ENCODE measurements at places on chromosomes 7 and 10.

GRCh38 chr7:33539198-33539597, 366.1 kb upstream of the BMPER start:
- no peak for DNase-seq

DNA sequence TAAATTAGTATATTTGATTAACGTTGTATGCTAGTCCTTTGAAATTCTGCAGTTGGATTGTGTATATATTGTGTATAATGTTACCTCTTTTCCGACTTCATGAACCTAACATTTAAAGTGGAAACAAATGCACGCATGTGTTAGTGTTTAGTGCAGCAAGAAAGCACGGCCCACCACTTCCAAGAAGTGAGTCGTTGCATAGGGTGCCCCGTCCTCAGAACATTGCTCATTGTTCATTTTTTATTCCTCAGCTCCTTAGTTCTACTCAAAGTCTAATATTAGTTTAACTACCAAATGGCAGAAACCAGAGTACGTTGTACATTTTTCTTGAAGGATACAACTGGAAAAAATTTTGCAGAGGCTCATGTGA, 407.6 kb downstream of the AUTS2 start:
- DNase-seq, result no peak

- DNase-seq, result no peak
Measured at GRCh38 chr10:131431533-131431932, 120.0 kb upstream of the TCERG1L start.

GRCh38 chr7:116258734-116259133, 48.4 kb downstream of the TES start:
- no peak for DNase-seq

DNA sequence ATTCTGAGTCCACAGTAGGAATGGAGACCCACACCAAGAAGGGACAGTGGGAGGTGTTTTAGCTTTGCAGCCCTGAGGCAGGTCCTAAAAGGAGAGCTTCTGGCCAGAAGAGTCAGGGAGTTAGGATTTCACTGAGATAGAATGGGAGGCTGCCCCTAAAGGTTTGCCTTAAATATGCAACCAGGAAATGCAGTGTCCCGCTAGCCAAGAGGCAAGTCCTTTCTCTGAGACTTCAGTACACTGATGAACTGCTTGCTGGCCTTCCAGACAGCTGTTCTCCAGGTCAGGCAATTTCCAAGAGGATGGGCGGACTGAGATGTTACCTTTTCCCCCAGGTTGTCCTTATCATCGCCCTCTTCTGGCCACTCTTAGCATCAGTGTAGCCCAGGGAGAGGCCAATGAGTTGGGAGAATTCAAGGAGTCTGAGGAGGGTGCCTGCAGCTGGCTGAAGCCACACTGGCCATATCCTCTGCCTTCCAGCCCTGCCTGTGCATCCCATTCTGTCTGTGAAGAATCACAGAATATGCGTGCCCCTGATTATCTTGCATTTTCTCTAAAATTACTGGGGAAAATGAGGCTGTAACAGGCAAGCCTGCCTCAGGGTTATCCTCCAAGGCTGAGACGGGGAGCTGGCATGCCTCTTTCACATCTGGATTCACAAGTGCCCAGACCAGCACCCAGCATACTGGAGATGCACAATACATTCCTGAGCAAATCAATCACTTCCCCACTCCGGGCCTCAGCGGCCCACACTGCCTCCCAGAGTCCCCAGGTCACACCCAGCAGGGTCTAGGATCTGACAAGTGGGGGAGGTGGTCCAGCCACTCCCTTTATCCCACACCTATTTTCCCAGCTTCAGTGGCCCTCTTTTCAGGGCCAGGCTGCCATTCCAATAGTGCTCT, 2.4 kb downstream of the TLL2 start:
- DNase-seq, result no peak

DNA sequence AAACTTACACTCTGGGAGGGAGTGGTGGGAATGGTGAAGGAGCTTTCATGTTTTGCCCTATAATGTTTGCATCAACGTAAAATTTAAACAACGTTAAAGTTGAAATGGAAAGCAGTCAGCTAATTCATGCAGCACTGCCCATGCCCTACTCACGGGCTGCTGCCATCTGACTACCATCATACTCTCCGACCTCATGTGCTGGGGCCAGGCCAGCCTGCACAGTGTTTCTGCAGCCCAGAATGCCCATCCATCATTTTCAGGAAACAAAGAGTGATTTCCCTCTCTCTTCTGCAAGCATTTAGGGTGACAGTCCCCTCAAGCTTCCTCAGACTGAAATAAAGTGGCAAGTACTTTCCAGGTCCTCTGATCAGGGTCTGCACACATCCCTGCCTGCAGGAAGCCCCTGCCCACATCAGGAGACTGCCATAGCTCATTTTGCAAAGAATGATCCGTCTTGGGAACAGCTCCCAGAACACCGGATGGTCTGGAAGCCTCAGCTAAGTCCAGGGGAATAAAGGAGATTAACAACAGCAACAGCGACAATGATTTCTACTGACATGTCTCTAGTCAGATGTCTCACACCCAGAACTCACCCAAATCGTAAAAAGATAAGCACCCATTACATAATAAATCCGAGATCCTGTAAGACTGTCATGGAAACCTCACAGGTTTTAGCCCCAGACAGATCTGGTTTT, 40.3 kb downstream of the ARHGAP22 start:
- no peak for DNase-seq

DNA sequence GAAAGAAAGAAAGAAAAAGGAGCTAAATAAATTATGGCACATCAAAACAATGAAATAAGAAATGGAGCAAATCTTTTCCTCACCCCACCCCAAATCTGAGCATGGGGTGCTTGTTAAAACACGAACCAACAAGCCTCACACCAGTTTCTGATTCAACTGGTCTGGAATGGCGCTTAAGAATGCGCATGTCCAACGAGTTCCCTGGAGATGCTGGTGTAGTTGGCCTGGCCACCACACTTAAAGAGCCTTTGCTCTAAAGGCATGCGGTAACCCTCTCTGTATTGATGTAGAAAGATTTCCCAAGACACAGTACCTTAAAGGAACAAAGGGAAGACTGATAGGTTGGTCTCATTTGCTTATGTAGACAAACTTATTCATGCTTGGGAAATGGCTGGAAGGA, 49.1 kb upstream of the STEAP1B start:
- DNase-seq, result no peak

- DNase-seq, result no peak
Measured at GRCh38 chr10:44948642-44949041, 11.0 kb upstream of the RASSF4 start.

GRCh38 chr7:130379921-130380860, at the start of gene CPA1:
CPA1 (plus strand) TSS chr7:130380494; CDS start chr7:130380521, 27 bp downstream.
- DNase-seq, result no peak

DNA sequence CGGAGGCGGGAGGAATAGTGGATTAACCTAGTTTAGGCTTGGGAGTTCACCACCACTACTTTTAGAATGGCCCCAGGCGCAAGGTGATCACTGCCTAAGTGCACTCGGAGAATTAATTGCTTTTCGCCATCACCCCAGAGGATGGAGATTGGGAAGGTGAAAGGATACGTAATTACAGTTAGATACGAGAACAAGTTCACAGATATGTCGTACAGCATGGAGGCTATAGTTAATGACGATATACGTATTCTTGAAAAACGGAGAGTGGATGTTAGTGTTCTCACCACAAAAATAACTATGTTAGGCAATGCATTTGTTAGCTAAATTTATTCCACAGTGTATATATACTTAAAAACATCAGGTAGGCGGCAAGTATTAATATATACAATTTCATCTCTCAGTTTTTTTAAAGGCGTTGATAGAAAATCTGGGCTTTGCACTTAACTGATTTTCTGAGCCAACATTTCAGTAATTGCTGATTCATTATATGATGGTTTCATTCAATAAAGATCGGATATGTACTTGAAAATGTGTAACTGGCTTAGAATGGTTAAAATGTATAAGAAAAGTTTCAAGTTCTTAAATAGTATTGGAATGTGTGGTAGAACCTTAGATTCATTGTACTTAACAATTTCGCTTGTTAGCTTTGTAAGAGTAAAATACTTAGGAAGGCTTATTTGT, 683 bp downstream of the CDC123 start:
- no peak for DNase-seq

DNA sequence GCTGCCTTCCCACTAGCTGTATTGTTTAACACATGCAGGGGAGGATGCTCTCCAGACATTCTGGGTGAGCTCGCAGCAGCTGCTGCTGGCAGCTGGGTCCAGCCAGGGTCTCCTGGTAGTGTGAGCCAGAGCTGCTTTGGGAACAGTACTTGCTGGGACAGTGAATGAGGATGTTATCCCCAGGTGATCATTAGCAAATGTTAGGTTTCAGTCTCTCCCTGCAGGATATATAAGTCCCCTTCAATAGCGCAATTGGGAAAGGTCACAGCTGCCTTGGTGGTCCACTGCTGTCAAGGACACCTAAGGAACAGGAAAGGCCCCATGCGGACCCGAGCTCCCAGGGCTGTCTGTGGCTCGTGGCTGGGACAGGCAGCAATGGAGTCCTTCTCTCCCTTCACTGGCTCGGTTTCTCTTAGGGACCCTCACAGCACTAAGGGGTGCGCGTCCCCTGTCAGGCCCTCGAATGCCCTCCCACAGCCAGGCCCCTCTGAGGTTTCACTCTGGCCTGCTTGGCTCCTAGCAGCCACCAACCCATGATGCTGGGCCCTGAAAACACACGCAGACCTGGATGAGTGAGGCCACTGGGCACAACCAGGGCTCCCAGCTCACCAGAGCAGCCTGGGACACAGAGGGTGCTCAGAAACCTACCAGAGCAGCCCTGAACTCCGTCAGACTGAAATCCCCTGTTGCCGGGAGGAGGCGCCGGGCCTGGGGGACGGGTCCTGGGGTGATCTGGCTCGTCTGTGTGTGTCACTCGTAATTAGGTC, 173.0 kb upstream of the LANCL2 start:
- no peak for DNase-seq

GRCh38 chr7:8702807-8703206, 269.4 kb downstream of the NXPH1 start:
- no peak for DNase-seq

DNA sequence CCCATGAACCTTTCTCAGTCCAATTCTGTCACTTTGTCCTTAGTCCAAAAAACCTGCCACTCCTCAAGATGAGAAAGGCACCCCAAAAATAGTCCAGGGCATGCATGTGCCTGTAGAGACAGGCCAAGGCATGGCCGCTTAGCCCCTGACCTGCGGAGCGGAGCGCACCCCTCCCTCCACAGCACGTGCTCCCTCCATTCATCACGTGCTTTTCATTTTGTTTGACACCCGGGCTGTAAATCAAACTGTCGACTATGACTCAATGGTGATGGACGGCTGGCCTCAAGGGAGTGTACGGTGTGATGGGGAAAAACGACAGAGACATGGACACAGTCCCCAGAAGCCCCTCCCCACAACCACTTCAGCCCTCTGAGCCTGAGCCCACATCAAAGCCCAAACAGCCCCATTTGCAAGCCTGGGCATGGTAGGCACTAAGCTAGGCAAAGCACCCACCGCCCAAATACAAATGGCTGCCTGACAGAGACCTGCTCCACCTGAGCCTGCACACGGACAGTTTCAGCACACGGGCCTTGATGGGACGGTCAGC, 90.6 kb downstream of the ZRANB1 start:
- no peak for DNase-seq

- no peak for DNase-seq
Measured at GRCh38 chr7:93544691-93545090, 29.8 kb downstream of the CALCR start.

GRCh38 chr10:79434821-79435251, 10.6 kb downstream of the ZCCHC24 start:
- no peak for DNase-seq

DNA sequence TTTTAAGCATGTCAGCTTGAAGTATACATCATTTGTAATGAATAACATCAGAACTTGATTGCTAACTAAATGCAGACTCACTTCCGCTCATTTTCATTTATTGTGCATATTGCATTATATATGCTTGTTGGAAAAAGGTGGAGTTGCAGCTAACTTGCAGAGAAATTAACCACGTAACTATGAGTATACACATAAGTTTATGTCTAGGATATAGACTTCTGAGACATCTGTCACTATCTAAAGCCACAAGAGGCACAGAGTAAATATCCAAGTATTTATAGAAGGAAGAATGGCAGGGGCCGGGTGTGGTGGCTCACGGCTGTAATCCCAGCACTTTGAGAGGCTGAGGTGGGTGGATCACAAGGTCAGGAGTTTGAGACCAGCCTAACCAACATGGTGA, 47.3 kb downstream of the TNPO3 start:
- no peak for DNase-seq

- DNase-seq, result no peak
Measured at GRCh38 chr10:122220736-122221135, 50.4 kb upstream of the BTBD16 start.

GRCh38 chr10:6052247-6053221, 9.6 kb downstream of the IL2RA start:
- peak; percentile 70 for DNase-seq

DNA sequence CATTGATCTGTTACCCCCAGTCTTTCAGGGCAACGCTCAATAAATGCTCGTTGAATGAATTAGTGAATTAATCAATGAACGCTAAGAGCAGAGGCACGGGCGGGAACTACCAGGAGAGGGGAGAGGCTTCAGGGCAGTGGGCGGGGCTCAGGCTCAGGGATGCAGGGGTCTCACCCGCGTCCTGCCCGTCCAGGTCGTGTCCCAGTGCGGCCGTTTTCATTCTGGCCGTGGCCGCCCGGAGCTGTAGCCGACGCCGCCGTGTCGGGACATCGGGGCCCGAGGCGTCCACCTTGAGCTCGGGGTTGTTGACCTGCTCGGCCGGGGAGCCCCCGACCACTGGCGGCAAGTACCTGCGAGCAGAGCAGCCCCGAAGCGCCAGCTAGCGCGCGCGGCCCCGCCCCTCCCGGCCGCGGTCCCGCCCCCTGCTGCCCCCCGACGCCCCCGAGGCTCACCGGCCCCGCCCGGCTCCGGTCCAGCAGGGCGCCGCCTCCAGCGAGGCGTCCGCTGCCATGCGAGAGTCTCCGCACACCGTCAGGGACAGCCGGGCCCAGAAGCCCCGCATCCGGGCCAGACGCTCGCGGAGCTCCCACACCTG, 2.8 kb upstream of the GAL3ST4 start:
- no peak for DNase-seq

DNA sequence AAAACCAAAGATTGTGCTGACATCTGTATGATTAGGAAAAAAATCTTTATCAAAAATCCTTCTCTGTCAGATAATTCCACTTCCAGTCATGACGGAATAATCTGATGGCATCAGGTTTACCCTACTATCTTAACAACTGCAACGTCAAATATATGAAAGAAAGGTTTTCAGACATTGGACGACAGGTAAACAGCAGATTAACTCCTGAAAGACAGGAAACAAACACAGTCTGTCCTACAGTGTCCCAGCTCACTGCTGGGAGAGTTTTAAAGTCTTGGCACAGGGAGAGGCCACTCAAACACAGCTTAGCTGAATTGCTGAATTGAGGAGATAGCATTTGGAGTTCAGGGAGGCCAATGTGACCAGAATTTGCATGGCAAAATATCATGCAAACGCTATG, 186.3 kb upstream of the KCTD7 start:
- no peak for DNase-seq

GRCh38 chr7:55187701-55188491, 169.1 kb downstream of the EGFR start:
- DNase-seq, result no peak

DNA sequence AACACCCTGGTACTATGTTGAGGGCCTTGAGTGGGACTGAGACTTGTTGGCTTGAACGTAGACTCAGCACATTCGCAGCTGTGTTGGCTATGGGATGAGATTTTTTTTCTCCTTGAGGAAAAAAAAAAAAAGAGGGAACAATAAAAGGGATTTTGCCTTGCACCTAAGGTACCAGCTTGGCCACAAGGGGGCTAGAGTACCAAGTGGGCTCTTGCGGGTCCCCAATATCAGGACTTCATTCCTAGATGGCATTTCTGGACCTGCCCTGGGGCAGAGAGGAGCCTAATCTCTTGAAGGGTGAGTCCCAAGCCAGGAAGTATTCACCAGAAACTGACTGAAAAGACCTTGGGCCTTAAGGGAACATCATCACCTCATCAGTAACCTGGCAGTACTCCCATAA, 1083.6 kb upstream of the PHF14 start:
- no peak for DNase-seq
